Kidney epithelial cell (primary cell): ENCODE measurements at places on chromosomes 2 and 18. TPM values are rescaled to one million over a fixed set of nuclear protein-coding genes. Genes with fewer than 3 reads are reported as not detected.

The FAM117B gene
- 6.7 and 7.7 TPM in 2 replicates for total RNA-seq

The LHCGR gene
- not detected in 2 replicates for total RNA-seq

The ZNF407 gene
- 8.2 and 9.2 TPM in 2 replicates for total RNA-seq

The CRYBA2 gene
- total RNA-seq = not detected in 2 replicates

The HAAO gene
- total RNA-seq = 1.5 and 2.8 TPM in 2 replicates

DNA sequence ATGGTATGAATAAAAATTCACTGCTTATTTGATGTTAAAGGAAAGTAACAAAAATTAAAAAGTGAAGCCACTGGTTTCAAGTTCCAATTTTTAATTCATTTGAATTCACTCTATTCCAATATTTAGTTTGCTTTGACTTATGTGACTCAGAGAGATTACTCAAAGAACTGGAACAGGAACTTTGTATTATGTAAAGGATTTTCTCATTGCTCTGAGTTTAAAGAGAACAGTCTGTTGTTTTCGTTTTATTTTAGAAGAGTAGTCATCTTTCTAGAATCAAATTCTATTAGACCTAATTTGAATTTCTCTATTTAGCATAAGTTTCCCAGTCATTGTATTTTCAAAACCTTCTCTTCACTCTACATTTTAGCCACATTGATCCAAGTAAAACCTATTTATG is 300.1 kb upstream of the SLC8A1 start:
- DNase-seq = no peak

DNA sequence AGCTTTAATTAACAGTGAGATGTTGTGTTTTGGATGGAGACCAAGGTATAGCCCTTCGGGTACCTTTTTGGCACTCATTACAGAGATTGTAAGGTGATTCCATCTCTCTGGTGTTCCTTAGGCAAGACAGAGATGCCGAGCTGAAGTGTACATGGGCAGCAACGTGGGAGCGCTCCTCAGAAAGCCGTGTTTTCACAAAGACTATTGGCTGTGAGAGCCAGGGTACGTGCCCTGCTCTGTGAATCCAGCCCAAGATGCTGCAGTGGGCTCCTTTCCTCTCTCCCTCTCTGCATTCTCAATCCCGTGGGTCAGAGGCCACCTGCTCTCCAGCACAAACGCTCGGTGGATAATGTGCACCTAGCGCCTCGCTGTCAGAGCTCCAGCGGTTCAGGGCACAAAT is 203.0 kb upstream of the EPHA4 start:
- DNase-seq = no peak

DNA sequence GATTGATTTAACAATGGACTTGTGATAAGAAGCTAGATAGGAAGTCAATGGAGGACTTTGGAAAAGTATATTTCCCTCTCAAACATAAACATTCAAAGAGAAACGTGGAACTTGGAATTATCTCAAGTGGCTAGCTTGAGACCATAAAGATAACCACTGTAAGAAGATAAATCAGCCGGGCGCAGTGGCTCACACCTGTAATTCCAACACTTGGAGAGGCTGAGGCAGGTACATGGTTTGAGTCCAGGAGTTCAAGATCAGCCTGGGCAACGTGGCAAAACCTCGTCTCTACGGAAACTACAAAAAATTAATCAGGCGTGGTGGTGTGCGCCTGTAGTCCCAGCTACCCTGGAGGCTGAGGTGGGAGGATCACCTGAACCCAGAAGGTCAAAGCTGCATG is 405.9 kb upstream of the ACVR2A start:
- no peak for DNase-seq

GRCh38 chr2:204686406-204686805 is 141.1 kb downstream of the PARD3B start:
- no peak for DNase-seq

GRCh38 chr2:147715807-147716206 is 129.0 kb upstream of the ACVR2A start:
- DNase-seq = no peak

DNA sequence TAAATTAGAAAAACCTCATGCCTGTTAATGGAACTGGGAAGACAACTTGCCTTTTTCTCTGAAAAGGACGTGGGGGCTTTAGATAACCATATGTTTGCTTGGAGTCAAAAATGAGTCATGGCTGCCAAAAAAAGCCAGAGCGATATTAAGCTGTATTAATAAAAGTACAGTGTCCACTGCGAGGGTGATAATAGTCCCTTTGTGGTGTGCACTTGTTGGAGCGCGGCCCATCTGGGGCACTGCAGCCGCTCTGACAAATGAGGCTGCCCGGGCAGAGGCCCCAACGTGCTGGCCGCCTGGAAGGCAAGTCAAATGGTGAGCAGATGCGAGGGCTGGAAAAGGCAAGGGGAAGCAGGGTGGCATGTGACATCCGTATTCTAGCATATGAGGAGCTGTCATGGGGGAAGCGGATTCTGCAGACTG is 103.3 kb upstream of the NCK2 start:
- no peak for DNase-seq

DNA sequence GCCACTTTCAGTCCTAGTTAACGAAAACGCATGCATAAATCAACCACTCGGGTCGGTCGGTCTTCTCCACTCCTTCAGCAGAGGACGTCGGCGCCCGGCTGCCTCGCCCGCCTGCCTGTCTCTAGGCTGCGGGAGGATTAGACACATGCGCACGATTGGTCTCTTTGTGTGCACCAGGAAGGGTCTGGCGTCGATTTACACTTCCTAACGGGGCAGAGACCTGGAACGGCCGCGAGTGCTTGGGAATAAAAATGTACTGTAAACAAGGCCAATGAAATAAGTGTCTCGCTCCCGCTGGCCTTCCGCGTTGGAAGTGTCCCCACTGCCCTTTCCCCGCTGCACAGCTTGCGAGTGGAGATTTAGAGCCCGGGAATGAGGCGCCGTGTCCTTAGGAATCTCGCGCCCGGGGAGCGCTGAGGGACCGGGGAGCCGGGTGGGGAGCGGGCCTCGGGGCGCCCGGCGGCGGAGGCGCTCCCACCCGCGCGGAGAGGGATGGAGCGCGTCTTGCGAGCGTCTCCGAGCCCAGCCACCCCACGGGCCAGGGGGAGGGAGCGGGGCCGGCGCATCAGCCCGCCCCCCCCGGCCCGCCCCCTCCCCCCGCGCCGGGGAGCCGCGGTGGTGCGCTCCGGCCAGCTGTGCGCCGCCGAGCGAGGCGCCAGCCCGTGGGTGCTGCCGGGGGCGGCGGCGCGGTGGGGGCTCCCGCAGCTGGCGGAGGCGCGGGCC is at the start of gene DOK6:
Gene DOK6, plus strand, starts transcription at position 636 of the 723 bp plus-strand sequence.
- peak; percentile 37 for DNase-seq

DNA sequence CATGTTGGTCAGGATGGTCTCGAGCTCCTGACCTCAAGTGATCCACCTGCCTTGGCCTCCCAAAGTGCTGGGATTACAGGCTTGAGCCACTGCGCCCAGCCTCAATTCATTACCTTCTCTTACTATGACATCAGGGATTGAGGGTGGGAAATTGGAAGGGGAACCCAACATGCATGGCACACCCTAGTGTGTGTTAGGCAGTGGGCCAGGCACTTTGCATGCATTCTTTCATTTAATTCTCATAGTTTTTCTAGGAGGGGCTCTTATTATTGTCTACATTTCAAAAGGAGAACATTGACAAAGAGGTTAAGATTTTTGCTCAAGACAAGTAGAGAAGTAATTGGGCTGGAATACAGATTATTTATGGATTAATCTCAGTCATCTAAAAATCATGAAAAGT is 10.9 kb upstream of the DNAJB2 start:
- DNase-seq = no peak

GRCh38 chr18:54774981-54775665 is 53.2 kb upstream of the RAB27B start:
- no peak for DNase-seq

DNA sequence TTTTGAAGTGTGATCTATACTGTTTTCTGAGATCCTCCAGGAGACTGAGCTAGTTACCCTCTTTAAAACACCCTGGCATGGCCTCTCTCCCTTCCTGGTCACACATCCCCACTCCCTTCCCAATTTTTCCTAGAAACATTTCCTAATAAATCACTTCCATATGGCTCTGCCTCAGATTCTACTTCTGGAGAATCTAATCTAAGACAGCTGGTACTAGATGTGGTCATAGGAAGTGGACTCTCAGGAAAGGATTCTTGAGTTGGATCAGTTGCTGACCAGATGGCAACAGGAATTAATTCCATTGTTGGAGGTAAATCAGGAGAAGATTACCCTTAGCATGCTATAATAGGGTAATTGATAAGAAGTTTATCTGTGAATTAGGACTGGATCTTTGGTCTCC is 310.5 kb downstream of the SATB2 start:
- no peak for DNase-seq

GRCh38 chr2:219284501-219285372 is 5.6 kb downstream of the DNAJB2 start:
- DNase-seq = no peak

DNA sequence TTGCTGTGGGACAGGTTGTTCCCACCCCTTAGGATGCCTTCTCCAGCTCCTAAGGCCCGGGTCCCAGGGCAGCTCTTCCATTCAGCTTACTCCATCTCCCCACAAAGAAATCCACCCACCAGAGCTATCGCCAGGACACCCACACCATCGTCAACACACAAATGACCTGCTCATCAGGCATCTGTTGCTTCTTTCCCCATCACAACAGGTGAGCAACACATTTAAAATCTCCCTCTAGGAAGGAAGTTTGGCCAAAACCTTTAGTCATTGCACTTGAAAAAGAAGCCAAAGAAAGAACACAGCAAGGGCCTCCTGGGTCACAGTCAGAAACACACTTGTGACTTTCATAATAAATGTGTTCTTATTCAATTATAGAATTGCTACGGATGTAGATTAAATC is 289.0 kb downstream of the PIEZO2 start:
- no peak for DNase-seq

DNA sequence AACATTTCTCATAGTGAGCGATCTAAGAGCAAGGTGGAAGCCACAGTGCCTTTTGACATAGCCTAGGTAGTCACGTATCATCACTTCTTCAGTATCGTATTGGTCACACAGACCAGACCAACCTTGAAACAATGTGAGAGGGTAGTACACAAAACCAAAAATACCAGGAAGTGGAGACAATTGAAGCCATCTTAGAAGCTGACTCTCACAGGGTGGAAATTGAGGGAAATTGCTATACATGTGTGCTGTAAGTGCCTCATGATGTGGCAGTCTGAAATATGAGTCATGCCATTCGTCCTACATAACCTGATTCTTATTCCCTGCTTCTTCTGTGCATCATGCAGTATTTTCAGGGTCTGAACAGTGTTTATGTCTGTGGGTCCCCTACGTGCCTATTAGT is 62.3 kb upstream of the STON1 start:
- no peak for DNase-seq

- DNase-seq = no peak
These were observed 47.6 kb upstream of the LGALSL start for GRCh38 chr2:64406407-64406774.

- DNase-seq = no peak
These were observed 28.0 kb downstream of the ARID5A start for GRCh38 chr2:96564563-96564962.

GRCh38 chr2:236289766-236290462 is 25.7 kb upstream of the ASB18 start:
- no peak for DNase-seq

- DNase-seq = no peak
These were observed at the start of gene MBD5 for GRCh38 chr2:148021059-148021861. MBD5 (plus strand) TSS chr2:148021091.

DNA sequence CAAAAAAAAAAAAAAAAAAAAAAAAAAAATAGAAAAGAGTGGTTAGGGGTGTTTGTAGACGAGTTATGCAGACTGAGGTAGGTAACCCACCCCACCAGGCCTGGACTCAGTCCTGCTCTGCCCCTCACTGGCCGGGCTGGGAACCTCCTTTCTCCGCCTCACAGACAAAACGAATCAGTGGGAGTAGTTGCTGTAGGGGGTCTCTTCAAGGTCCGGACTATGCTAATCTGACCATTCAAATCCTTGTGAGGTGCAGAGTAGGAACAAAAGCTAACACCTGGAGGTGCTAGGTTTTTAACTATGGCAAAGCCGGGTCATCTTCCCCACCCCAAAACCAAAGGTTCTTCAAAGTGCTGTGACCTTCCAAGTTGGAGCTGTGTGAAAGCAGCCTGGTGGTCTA is 223.7 kb downstream of the SLC4A3 start:
- DNase-seq = no peak

DNA sequence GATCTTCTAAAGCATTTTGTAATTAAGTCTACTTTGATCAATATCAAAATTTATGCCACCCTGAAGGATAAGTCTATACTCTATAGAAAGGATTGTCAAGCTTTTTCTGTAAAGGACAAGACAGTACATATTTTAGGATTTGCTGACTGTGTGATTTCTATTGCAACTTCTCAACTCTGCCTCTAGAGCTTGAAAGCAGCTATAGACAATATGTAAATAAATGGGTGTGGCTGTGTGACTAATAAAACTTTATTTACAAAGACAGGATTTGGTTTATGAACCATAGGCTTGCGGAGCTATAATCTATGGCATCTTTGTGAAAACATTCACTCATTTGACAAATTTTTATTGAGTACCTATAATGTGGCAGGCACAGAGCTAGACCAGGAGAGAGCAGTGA is 18.4 kb downstream of the UPP2 start:
- no peak for DNase-seq

DNA sequence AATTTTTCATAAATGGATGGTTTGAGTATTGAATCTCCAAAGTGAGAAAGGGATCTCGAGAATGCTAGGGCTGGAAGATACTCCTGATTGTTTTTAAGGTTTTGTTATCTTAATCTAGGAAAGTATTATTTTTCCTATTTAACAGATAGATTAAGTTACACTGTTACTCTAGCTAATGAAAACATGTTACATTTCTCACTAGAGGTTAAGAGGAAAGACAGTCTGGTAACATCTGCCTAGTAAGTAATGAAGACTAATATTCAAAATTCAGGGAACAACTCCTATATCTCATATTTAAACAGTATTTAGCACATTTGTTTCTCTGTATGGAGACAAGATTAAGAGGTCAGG is 2.0 kb downstream of the GALNT3 start:
- DNase-seq = no peak

DNA sequence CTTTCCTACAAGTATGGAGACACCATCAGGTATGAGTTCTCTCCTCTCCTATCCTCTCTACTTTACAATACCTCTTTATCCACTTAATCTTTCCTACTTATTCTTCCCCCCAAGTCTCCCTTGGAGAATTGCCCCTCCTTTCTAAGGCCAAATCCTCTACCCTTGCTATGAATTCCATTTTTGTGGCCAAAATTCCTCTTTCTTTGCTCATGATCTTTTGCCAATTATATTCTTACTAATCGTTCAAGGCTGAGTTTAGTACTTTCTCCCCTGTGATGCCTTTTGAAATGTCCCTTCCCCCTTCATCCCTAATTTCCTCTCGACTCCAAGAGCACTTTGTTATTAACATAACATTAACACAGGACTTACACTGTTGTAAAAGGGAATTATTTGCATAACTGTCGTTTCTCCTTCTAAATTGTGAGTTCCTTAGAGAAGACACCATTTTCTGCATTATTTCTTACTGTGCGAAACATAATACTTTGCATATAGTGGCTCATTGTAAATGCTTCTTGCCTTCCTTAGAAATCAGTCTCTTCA is 133.4 kb downstream of the KCTD1 start:
- DNase-seq = no peak

- no peak for DNase-seq
These were observed 123.5 kb downstream of the PRKRA start for GRCh38 chr2:178327516-178327915.
